ENCODE measurements at places on chromosomes 3 and 15.
A peak's percentile ranks its signal among the peaks of the same experiment; 100 is the strongest.

DNA sequence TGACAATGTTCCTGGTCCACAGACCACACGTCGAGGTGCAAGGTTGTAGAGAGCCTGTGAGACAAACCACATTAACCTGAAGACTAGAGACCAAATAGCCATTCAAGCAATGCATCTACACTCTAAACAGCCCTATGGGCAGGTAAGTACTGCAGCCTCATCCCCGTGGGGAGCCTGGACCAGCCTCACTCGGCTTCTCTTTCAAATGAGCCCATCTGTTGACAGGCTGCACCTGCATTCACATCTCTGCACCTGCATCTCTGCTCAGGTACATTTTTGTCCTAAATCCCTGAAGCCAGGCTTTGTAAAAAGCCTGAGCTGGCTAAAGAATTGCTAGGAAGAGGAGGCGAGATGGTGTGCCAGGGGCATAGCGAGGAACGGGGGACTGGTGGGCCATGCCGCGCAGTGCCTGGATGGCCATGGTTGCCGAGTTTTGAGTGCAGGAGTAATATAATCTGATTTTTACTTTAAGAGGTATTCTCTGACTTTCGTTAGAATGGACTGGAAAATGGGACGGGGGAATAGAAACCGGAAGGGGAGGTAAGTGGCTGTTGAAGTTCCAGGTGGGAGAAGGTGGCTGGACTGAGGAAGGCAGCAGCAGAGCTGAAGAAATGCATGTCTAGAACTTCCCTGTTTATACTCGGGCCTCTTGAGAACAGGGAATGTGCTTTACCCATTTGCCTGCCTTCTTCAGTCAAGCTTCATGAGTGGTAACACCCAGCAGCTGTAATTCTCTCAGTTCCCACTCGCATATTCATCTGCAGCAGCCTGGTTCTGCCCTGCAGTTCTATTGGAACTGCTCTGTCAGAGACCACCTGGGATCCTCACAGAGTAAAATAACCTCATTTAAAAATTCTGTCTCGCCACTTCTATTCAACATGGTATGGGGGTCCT, 226.4 kb downstream of the OPA1 start:
- DNase-seq, result no peak

GRCh38 chr3:10619989-10620832, 114.8 kb upstream of the ATP2B2 start:
- no peak for DNase-seq

- no peak for DNase-seq
These were observed 14.8 kb upstream of the SH3BP5 start for GRCh38 chr3:15347063-15347736.

- DNase-seq, result no peak
These were observed 204.3 kb upstream of the SLC2A2 start for GRCh38 chr3:171230865-171231264.

DNA sequence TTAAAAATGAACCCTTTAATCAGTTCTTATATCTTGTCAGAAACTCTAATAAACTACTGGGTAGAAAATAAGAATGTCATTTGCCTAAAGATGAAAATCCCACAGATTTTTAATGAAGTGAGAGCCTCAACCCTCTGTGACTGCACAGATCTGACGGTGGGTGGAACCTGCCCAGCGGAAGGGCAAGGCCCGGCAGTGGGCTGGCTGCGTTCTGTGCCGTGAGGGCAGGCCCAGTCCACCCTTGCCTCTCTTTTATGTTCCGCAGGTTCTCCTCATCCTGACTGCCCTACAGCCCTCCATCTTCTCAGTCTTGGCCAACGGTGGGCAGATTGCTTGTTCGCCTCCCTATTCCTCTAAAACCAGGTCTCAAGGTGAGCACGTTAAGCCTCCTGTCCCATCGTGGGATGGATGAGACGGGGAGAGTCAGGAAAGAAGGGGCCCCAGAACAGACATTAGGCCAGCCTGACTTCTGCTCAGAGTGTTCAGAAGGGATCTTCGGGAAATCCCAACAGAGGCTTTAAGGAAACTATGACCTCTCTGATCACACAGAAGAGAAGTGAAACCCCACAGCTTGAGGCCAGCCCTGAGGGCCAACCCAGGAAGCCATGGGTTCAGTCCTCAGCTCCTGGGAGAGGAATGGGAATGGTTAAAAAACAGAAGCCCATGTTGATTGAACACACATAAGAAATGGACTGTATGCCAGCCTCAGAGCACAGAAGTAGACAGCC, 16.0 kb downstream of the SLC51A start:
- DNase-seq, result no peak

GRCh38 chr3:123458255-123458654, 9.4 kb upstream of the ADCY5 start:
- no peak for DNase-seq

DNA sequence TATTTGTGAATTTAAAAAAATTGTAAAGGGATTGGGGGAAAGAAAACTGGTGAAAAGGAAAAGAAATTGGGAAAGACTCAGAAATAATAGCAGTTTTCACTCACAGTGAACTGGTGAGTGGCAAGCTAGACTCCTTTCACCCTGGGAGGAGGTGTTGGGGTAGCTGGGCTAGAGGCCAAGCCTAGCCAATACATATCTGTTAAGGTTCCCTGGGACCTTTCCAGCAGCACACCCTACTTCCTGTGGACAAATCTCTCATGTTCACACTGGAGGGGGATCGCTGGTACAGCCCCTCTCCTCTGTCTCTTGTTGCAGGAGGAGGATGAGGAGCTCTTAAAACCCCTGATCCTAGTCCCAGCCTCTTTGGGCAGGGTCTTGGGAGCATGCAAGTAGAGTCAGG, 3.7 kb upstream of the RPP25 start:
- no peak for DNase-seq

GRCh38 chr15:62138124-62138523, 27.0 kb downstream of the C2CD4B start:
- peak; percentile 49 for DNase-seq

Data from ACHN (cell line).